Left lung (tissue), 14 donors: ENCODE measurements at places on chromosomes 5 and 9. TPM values are rescaled to one million over a fixed set of nuclear protein-coding genes. Genes with fewer than 3 reads are reported as not detected.

GRCh38 chr5:154722097-154722496 is 33.1 kb upstream of the LARP1 start:
- no peak for DNase-seq

DNA sequence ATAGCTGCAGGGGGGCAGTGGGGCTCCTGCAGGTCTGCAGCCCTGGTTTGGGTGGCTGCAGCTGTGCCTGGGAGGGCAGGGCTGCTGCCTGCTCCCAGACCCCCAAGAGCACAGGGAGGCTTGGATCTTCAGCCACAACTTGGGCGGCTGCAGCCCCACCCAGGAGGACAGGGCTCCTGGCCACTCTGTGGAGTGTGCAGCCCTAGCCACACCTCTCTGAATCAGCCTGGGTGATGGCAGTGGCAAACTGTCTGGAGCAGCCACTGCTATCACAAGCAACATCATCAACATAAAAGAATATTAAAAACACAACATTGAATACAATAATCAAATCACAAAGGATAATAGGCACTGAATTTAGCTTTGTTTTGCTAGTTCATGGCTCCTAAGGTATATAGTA is 164.9 kb upstream of the SLC27A6 start:
- no peak for DNase-seq

DNA sequence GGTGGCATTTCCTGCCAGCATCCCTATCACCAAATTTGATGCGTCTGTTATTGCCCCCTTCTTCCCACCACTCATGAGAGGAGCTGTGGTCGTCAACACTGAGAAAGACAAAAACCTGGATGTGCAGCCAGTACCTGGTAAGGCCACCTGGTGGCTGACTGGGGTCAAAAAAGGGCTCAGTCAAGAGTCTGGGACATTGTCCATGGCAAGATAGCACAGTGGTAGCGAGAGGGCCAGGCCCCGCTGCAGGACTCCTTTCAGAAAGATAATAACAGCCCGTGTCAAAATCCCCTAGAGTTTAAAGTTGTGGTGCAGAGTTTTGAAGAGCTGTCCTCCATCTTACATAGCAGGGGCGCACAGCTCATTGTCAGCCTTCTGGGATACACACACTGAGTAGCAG is 40.8 kb downstream of the CSF1R start:
- no peak for DNase-seq

GRCh38 chr5:138663009-138663408 is 87.8 kb upstream of the HSPA9 start:
- no peak for DNase-seq

Gene ORM1
- 87.0 TPM for total RNA-seq

Gene KLHL3
- 5.5 TPM for total RNA-seq

DNA sequence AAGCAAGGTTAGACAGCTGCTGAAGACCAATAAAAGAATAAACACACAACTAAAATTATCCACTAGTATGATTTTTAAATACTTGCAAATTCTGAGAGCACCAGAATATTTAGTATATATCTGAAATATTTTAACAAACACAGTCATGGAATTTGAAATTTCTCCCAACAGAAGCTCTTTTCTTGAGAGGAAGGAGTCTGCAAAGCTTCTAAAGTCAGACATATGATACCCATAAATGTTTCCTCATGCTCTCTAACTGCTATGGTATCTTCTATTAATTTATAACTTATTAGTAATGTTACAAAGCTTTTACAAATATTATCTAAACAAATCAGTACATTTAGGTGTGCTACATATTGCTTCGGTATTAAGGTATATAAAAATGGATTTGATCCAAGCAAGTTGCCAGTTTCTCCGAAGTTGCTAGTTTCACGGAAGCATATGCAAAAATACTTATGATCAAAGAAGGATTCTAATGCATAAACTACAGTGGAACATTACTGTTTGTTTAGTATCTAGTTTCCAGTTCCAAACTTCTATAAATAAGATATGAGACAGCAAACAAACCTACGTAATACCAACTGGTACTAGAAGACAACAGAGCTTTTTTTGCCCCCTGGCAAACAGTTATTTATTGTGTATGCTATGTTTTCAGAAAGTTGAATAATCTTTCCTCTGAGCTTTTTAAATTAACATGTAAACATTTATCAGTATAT is 22.0 kb downstream of the FNIP1 start:
- DNase-seq = no peak

DNA sequence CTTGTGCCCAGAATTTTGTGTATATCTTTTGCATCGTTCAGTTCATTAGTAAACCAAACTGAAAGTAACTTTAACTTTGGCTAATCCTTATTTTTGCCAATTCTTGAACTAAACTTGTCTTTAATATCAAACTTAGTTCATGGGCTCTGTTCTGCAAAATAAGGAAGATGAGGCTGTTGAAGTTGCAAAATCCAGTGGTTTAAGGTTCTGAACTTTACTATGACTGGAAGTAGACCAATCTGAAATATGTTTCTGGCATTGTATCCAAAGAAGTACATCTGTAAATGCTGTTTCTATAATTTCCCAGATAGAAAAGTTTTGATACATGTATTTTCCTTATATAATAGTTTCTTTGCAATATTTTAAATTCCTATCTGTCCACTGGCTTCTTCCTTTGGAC is 238.1 kb downstream of the CETN3 start:
- DNase-seq = no peak

DNA sequence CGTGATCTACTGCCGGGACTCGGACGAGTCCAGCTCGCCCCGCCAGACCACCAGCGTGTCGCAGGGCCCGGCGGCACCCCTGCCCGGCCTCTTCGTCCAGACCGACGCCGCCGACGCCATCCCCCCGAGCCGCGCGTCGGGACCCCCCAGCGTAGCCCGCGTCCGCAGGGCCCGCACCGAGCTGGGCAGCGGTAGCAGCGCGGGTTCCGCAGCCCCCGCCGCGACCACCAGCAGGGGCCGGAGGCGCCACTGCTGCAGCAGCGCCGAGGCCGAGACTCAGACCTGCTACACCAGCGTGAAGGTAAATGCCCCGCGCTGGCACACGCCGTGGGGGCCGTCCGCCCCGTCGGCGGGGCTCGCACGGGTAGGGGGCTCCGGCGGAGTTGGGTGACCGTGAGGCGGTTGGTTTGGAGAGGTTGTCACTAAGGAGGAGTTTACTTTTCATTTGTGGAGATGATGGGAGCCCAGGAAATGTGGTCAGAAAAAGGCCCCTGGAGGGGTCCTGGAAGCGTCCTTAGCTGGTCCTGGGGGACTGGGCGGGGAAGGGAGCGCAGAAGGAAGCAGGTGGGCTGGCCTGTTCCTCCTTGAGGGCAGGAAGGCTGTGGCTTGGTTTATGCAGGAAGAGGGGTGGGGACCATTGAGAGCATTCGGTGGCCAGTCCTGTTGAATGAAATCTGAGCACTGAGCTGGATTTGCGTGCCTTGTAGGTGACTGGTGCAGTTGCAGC is 647 bp downstream of the PDE8B start:
- peak; percentile 72 for DNase-seq

GRCh38 chr5:28710360-28710759 is 1672.0 kb upstream of the CDH9 start:
- DNase-seq = no peak

Gene IFNA2
- not detected for total RNA-seq

DNA sequence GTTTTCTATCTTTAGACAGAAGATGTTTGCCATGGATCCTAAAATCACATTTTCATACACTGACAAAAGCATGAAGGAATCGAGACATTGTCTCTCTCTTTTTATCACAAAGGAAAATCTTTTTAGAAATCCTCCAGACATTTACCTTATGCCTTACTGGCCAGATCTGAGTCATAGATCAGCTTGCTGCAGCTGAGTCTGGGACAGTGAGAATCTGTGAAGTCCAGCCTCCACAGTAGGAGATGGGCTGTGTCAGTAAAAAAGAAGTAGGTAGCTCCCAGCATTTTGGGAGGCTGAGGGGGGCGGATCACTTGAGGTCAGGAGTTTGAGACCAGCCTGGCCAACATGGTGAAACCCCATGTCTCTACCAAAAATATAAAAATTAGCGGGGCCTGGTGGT is 333.4 kb upstream of the ZNF462 start:
- no peak for DNase-seq

DNA sequence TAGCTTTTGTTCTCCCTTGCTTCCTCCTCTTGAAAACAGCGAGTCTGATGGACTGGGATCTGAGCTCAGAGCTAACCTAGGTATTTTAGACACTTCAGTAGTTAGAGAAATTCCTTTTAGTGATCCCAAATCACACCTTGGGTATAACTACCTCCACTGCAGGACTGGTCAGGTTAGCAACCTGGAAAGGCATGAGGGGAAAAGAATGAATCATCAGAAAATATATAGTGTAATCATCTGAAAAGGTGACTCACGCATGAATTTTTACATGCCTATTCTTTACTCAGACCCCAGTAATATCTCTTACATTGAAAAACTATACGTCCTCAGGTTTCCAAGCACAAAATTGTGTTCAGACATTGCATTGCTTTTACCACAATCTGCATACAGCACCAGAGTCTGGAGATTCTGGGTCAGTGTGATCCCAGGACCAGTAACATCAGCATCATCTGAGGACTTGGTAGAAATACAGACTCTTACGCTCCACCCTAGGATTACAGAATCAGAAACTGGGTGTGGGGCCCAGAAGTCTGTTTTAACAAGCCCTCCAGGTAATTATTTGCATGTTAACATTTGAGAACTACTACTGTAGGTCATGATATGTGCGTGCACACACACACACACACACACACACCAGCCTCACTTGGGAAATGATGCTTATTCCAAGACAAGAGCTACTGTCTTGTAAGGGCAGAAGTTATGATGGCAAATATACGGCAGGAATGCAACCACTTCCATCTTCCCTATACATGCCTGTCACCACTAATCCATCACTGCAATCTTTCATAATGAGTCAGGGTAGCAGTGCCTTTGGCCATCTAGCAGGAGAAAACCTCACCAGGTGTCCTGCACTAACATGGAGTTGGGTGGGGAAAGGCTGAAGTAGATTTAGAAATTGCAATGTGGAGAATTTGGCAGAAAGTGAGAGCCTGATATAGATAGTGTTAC is 271.6 kb upstream of the MAP3K1 start:
- no peak for DNase-seq

- DNase-seq = no peak
Measured at GRCh38 chr9:14479163-14479560, 165.2 kb upstream of the NFIB start.

GRCh38 chr5:113085880-113086409 is 109.3 kb downstream of the DCP2 start:
- no peak for DNase-seq

Gene FGD3
- total RNA-seq = 29.9 TPM

DNA sequence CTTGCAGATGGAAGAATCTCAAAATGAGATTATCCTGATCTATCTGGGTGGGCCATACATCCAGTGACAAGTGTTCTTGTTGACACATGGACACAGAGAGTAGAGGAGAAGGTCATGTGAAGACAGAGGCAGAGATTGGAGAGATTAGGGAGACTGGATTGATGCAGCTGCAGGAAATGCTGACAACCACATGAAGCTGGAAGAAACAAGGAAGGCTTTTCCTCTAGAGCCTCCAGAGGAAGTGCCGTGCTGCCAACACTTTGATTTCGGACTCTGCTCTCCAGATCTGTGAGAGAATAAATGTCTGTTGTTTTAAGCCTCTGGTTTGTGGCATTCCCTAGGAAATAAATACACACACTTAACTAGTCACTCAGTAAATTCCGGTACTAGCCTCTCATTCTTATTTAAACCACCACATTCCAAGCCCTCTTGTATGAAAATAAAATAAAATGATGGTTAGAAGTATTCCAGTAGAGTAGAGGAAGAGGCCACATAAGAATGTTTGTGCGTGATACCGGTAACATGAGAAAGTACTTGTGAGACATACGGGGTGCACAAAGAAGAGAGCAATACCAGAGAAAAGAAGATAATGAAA is 110.9 kb upstream of the DMAC1 start:
- no peak for DNase-seq

Gene KLF9
- total RNA-seq = 42.0 TPM

Gene CHSY3
- 10.1 TPM for total RNA-seq

Gene C9
- total RNA-seq = not detected

Gene PLGRKT
- total RNA-seq = 23.2 TPM

DNA sequence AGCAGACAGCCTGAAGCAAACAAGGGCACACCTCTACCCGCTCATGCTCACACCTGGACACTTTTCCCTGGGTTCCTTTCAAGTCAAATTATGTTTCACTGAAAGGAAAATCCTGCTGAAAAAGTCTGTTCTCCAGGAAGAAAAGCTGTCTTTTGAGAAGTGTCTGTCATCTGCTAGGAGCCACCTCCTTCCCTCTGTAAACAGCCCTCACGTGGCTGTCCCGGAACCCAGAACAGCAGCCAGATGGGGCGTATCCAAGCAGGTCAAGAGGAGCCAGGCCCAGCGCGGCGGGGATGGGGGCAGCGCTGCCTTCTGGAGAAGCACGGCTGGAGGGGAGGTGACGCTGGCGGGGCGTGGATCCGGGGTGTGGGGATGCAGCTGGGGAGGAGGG is at the start of gene PNPLA7:
Gene PNPLA7, minus strand, starts transcription at position 172 of the 391 bp plus-strand sequence. CDS start 205 bp downstream, outside the sequence.
- DNase-seq = peak; percentile 78

Gene ISL1
- total RNA-seq = not detected

Gene PDCD1LG2
- total RNA-seq = 4.2 TPM

Gene SLC28A3
- total RNA-seq = 1.5 TPM

DNA sequence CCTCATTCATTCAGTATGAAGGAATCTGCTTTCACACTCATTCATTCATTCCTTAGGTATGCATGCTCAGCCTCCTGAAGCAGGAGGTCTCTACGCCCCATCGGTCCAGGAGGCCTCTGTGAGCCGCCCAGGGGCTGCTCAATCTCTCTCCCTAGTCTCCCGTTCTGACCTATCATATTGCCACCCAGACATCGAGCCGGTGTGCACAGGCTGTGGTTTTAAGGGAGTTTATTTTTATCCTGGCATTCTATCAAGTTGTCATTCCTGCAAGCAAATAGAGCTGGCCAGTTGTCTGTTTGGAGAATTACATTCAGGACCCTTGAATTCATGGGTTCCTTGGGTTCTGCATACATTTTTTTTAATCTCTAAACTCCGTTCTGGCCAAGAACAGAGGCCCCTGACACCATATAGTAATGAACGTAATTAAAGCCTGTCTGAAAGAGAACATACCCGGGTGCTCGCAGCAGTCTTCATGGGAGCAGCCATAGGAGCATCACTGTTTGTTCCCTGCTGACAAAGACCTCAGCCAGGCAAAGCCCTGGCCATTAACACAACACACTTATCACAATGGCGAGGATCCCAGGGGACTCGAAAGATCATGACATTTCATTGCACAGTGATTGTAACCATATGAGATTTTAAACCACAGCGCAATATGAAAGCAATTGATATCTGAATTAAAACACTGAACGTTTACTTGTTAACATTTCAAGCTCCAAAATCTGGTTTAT is 80.9 kb downstream of the ADAMTS16 start:
- no peak for DNase-seq

DNA sequence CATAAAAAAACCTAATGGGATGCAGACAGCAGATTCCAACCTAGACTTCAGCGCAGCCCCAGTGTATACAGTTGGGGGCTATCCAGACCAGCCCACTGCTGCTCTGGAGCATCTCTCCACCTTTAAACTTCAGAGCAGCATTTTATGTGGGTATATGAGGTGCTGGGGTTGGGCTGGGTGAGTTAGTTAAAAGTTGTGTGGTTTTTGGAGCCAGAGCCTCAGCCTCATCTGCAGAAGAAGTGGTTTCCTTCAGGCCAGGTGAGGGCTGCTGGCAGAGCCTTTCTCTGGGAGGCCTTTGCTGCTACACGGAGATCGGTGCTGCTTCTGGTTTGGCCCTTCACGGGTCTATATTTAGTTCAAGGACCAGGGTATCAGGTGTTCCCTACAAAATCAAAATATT is 228.3 kb downstream of the PDZD2 start:
- no peak for DNase-seq

Gene FLT4
- 24.1 TPM for total RNA-seq

Gene EQTN
- 0.29 TPM for total RNA-seq

Gene LMAN2
- 155 TPM for total RNA-seq

GRCh38 chr9:125932012-125932411 is 184.8 kb downstream of the PBX3 start:
- no peak for DNase-seq

Gene C1QTNF2
- total RNA-seq = 2.9 TPM
